AG10803 (cell line): ENCODE measurements at places on chromosomes 5 and 9.

DNA sequence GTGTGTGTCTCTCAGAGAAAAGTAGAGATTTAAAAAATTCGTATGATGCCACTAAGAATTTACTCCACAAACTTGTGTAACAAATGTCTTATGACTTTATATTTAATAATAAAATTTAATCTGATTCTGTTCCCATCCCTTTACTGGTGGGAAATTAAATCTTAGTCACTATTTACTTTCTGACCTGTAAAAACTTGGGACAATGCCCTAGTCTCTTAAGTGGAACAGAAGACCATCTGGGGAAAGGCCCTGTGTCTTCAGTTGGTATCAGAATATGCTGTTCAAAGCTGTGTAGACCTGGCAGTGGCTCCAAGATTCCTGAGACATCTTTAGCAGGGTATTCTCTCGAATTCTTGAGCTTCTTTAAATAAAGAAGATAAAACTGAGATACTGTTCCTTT is 2.6 kb upstream of the BDP1 start:
- DNase-seq: no peak

DNA sequence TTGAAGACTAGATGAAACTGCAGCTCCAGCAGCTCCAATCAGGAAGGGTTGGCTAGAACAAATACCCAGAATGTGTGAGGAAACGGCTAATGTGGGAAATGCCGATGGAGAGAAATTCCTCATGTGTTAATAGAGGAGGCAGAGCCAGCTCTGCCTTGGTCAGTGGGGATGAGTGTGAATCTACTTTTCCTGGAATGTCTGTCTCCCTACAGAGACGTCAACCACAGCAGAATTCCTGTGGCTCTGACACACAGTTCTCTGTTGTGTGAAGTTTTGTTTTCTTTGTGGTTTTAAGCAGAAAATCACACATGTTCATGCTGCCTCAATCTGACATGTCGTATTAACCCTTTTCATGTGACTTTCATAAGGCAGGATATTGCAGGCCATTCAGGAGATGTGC is 476.6 kb upstream of the WWC1 start:
- peak; percentile 99 for DNase-seq

DNA sequence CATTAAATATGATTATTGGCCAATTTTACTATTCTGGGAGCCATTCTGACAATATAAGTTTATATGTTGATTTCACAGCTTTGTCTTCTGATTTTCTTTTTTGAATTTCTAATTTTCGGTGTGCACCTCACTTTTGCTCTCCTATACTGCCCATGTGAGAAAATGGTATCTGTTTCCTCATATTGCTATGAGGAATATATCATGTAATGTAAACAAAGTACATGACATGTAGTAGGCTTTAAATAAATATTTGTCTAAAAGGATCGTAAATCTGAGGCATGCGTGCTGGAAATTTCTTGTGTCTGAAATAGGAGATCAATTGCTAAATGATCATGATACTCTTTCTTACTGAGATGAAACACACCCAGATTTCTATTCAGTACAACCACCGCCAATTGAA is 119.9 kb downstream of the ZDHHC21 start:
- no peak for DNase-seq

GRCh38 chr5:105501315-105501714 is 1938.7 kb upstream of the NUDT12 start:
- DNase-seq: no peak

GRCh38 chr9:32647671-32648070 is 12.2 kb upstream of the TAF1L start:
- no peak for DNase-seq

GRCh38 chr5:171335616-171336015 is 26.6 kb downstream of the TLX3 start:
- DNase-seq: no peak

- peak; percentile 89 for DNase-seq
These were observed at the start of gene TXN for GRCh38 chr9:110256380-110257096. TSS of gene TXN (minus strand) at chr9:110256507. CDS start at chr9:110256435, 72 bp downstream.

DNA sequence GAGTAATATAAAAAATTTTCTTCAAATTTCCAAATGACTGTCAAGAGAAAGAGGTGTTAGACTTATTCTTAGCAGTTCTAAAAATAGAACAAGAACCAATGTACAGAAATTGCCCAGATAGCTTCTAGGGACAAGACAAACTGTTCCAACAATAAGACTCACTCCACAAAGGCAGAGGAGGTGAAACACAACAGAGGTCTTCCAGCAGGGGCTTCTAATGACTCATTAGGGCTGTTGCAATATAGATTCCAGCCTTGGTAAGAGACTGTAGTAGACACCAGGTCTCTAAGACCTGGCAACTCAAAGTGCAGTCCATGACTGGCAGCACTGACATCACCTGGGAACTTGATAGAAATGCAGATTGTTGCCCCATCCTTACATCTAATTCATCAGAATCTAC is 134.6 kb upstream of the VLDLR start:
- no peak for DNase-seq

DNA sequence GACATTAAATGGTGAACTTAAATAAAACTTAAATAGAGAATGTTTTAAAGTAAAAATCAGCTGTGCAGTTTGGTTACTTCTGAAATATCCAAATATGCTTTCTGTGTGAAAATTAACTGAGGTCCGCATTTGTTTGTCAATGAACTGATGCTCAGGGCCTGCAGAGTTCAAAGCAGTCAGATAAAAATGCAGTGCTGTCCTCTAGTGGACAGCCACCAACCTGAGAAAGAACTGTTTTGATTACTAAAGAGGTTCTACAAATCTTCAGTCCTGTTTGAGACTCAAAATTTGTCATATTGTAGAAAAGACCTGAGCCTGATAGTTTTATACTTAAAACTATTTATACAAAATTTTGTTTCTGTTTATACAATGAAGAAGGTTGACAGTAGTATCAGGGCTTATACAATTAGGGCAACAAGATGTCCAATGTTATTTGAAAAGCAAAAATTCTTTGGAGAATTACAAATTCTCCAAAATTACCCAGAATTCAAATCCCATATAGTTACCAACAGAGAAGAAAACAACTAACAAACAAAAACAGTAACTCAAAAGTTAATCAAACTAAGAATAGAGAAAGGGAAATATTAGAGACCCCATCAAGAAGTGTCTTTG is 232.3 kb upstream of the TBCA start:
- peak; percentile 51 for DNase-seq

GRCh38 chr5:34534523-34535103 is 121.5 kb upstream of the RAI14 start:
- peak; percentile 99 for DNase-seq

DNA sequence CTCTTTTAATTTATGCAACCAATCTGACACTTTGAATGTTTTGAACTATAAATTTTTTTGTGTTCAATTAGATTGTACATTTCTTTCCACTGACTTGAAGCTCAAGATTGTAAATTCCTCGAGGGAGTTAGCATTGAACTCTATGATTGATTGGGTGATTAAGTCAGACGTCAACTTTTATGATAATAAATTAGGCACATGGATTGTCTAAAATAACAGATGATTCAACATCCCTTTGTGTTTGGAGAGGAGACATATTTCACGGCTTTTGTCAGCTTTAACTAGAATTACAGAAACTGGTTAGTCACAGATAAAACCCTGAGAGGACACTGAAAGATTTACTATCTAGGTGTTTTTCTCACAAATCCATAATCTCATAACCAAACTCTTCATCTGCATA is 32.7 kb upstream of the TXNDC8 start:
- peak; percentile 28 for DNase-seq

DNA sequence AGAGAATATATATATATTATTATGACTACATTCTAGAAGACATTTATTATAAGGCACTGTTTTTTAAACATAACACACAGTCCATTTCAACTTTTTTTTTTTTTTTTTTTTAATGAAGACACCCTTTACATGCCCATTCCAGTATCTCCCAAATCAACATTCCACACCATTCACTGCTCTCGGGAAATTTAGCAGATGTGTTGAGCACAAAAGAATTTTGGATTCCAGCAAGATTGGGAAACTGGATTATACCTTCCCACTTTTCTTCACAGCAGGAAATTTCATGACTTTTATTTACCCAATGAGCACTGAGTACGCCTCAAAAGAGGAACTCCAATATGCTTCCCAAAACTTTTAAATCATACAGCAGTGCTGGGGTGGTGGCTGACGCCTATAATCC is 333.6 kb upstream of the DAB2 start:
- DNase-seq: peak; percentile 57

GRCh38 chr9:2338777-2339365 is 282.7 kb upstream of the VLDLR start:
- DNase-seq: no peak

- no peak for DNase-seq
These were observed 1.4 kb downstream of the OBP2B start for GRCh38 chr9:133207540-133208170.

GRCh38 chr9:20319641-20320337 is 302.5 kb downstream of the MLLT3 start:
- DNase-seq: peak; percentile 32

GRCh38 chr5:178940569-178941360 is at the start of gene ZNF454:
TSS of gene ZNF454 (plus strand) at chr5:178941198. CDS start at chr5:178942792, 1,594 bp downstream.
- peak; percentile 87 for DNase-seq

DNA sequence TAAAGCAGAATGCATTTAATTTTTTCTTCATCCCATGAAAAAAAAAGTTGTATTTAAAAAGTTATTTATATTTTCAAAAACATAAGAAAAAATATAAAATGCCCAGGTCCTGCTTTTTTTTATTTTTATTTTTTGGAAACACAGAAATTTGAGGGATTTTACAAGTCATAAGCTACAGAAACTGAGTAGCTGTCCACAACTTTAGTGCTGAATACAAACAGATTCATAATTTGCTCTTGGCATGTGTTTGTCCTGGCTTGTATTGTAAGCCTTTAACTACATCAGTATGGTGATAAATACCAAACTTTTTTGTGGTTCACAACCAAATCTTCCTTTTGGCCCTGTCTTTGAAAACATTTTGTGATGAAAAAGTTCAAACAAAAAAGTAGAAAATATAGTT is 7.5 kb upstream of the PLCXD3 start:
- DNase-seq: peak; percentile 7

DNA sequence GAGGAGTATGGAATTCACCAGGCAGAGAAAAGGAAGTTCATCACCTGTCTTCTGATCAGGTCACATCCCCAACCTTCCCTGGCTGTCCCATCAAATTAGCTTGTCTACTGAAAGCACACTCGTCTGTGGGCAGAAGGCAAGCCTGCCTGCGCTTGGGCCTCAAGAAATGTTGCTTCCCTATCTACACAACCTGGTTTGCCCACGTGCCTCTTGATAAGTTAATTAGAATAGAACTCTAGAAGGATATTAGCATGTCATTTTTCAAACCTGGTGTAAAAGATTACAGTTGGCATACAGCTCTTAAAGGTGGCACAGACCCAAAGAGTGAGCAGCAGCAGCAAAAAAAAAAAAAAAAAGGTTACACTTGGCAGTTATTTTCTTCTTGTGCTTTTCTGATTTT is 5.1 kb downstream of the TTC23L start:
- DNase-seq: no peak

DNA sequence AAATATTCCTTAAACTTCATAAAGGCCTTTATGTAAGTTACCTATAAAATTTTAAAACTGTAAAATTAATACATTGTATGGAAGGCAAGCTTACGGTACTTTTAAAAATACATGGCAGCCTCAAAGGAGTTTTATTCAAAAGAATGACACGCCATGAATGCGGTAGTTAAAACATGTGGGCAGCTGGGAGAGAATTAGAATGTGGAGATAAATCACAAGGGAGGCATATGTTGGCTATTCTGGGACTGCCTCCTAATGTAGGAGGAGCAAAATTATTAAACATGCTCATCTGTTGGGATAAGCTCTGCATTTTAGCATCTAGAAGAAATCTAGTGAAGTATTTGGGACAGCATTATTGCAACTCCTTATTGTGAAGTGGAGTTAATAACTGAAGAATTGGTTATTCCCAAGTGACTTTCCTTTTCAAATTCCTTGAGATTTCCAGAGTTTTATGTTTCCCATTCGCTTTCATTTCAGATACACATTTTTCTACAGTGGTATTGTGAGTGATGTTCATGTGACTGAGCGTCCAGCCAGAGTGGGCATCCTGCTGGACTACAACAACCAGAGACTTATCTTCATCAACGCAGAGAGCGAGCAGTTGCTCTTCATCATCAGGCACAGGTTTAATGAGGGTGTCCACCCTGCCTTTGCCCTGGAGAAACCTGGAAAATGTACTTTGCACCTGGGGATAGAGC is 109.4 kb downstream of the CMYA5 start:
- DNase-seq: peak; percentile 7

DNA sequence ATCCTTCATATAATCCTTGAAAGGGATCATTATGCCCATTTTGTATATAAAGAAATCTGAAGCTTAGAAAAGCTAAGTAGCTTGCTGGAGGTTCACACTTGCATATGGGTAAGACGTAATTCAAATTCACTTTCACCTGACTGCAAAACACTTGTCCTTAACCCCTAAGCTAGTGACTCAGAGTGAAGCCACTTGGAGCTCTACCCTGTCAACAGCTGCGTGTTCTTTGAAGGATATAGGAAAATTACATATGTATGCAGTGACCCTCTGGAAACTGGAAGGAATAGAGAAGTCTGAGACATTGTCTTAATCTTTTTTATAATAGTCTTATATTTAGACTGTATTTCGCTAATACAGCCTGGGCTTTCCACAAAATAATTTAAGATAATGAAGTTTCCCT is 80.0 kb upstream of the STK32A start:
- DNase-seq: no peak

- no peak for DNase-seq
These were observed 28.8 kb downstream of the GCNT4 start for GRCh38 chr5:75023368-75024159.

GRCh38 chr5:81852291-81853029 is 101.6 kb upstream of the SSBP2 start:
- DNase-seq: peak; percentile 25

DNA sequence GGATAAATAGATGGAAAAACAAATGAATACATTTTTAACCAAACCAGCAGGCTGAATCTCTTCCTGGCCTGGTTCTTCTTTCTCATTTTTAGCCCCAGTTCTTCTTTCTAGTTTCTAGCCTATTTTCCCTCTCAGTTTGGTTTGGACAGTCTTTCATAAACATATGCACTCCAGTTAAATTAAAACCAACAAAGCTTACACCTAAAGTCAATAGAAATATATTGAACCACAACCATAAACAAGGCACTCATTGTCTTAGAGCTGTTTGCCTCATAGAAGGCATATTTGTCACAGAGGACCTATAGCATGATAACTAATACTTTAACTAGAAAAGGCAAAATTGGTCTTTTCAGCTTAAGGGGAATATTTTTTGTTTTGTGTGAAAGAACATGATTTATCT is 638.3 kb downstream of the NR2F1-AS1 start:
- DNase-seq: no peak
